ENCODE measurements at places on chromosomes 5 and 9. TPM values are rescaled to one million over a fixed set of nuclear protein-coding genes. Genes with fewer than 3 reads are reported as not detected.

The SLC6A7 gene
- not detected for total RNA-seq

The TPPP gene
- under 0.01 TPM for total RNA-seq

The TXNDC8 gene
- not detected for total RNA-seq

The FCN2 gene
- not detected for total RNA-seq

The C9 gene
- total RNA-seq, result not detected

The SDHA gene
- 105 TPM for total RNA-seq

Measured in IMR-90 (cell line).